NCI-H2171 treated with DMSO at 0.1 percent for 48 hours (cell line): ENCODE measurements at places on chromosomes 13 and 19.

DNA sequence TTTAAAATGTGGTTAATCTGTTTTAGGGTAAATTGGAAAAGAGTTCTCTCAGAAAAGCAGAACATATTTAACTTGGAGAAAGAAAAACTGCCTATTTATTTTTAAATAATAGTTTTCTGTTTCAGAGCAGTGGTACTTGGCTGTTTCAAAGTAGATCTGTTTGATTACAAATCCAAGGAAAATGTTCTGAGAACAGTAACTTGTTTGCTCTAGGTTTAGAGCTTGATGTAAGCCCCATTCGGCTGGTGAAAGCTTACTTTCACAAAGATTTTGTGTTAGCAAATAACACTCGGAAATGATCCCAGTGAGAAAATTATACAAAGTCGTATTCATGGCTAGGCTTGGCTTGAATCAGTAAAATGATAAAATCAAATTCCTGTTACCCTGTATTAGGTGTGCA, 395.8 kb upstream of the GPC6 start:
- DNase-seq = no peak

GRCh38 chr13:94548821-94549231, 47.1 kb downstream of the TGDS start:
- DNase-seq = peak; percentile 74

DNA sequence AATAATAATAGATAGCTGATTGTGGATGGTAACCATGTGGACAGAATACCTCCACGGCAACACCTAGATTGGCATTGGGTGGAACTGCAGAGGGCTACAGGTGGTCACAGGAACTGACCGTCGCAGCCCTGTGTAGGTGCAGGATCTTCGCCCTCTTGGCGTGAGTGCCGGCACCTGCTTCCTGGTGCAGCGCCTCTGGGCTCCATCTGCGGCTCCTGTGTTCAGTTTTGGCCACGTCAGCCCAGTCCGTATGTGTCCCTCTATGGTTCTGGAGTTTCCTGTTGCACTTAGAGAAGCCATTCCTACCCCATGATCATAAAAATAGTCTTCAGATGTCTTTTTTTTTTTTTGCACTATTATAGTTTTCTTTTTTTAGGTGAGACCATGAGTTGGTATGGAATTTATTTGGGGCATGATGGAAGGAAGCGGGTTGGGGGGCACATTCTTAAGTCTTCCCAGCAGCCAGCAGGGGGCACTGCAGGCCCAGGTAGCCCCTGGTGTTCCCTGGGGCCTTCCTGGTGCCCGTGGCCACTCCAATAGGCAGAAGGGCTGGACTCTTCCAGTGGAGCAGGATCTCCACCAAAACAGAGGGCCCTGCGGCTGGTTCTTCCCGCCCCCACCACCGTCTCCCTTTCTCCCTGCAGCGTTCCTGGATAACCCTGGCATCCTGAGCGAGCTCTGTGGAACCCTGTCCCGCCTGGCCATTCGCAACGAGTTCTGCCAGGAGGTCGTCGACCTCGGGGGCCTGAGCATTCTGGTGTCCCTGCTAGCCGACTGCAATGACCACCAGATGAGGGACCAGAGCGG, 10.1 kb upstream of the SLC25A42 start:
- DNase-seq = no peak

GRCh38 chr19:38850436-38850975, 720 bp upstream of the HNRNPL start:
- DNase-seq = no peak

- DNase-seq = no peak
These were observed 274.6 kb downstream of the ITGBL1 start for GRCh38 chr13:101727118-101727517.

- DNase-seq = no peak
These were observed 172.9 kb downstream of the OXGR1 start for GRCh38 chr13:96821381-96821780.

DNA sequence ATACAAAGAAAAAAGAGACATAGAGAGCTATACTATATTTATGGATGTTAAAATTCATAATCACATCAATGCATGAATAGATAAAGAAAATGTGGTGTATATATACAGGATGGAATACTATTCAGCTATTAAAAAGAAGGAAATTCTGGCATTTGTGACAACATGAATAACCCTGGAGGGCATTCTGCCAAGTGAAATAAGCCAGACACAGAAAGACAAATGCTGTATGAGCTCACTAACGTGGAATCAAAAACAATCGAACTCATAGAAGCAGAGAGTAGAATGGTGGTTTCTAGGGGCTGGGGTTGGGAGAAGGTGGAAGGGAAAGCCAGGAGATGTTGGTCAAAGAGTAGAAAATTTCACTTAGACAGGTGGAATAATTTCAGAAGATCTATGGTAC, 24.0 kb downstream of the UTP14C start:
- DNase-seq = no peak

DNA sequence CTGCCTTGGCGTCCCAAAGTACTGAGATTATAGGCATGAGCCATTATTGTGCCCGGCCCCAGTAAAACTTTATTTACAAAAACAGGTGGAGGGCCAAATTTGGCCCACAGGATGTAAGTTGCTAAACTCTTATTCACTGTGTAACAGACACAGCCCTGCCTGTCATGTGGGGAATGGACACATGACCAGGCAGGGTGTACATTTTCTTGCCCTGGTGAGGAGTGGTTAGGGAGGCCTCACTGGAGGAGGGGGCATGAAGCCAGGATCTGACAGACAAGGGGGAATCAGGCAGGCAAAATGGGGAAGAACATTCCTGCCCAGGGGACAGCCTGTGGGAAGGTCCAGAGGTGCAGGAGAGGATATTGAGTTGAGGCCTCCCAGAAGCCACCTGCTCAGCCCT, 7.4 kb upstream of the PGLS start:
- no peak for DNase-seq

DNA sequence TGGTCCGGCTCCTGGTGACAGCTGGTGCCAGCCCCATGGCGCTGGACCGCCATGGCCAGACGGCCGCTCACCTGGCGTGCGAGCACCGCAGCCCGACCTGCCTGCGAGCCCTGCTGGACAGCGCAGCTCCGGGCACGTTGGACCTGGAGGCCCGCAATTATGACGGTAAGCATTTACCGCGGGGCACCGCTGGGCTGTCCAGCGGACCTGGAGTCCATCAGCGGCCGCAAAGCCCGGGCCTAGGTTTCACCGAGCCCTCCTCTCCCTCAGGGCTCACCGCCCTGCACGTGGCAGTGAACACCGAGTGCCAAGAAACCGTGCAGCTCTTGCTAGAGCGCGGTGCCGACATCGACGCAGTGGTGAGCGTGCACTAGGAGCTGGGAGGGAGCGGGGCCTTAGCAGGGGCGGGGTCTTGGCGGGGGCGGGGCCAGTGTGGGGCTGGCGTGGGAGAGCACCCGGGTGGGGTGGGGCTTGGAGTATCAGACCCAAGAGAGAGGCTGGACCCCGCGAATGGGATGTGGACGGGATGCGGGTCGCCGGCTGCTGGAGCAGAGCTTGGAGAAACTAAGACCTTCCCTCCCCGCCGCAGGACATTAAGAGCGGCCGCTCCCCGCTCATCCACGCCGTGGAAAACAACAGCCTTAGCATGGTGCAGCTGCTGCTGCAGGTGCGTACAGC, 8.7 kb downstream of the BCL3 start:
- no peak for DNase-seq

GRCh38 chr19:6026390-6027227, 48.7 kb upstream of the RANBP3 start:
- DNase-seq = no peak

- DNase-seq = no peak
These were observed 203.9 kb upstream of the IRS2 start for GRCh38 chr13:109990296-109990695.

GRCh38 chr19:799076-799881, 2.0 kb downstream of the PTBP1 start:
- peak; percentile 14 for DNase-seq

DNA sequence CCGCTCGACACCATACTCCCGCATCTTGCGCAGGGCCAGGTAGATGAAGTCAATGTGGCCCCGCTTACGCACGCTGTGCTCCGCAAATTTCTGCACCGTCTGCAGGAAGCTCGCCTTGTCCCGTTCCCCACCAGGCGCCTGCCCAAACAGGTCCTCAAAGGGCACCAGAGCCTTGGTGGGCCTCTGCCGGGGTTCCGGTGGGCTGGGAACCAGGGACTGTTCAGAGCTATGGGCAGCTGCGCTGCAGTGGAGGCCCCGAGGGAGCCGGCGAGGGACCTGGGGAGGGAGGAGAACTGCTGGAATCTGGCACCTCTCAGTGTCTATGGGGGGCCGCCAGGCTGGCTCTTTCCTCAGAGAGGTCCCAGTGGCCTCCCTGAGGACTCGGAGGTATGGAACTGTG, 8.3 kb upstream of the ZNF653 start:
- no peak for DNase-seq

- DNase-seq = no peak
These were observed 5.3 kb downstream of the POLR2E start for GRCh38 chr19:1089891-1090290.

- peak; percentile 15 for DNase-seq
These were observed 2.5 kb downstream of the NAPA start for GRCh38 chr19:47512183-47512947.

GRCh38 chr19:34118879-34119748, 53.2 kb upstream of the LSM14A start:
- no peak for DNase-seq

DNA sequence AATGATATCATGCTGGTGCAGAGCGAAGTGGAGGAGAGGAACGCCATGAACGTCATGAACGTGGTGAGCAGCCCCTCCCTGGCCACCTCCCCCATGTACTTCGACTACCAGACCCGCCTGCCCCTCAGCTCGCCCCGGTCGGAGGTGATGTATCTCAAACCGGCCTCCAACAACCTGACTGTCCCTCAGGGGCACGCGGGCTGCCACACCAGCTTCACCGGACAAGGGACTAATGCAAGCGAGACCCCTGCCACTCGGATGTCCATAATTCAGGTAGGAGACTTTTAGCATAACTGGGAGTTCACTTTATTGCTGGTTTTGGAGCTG, 3.3 kb downstream of the PCDH17 start:
- no peak for DNase-seq

DNA sequence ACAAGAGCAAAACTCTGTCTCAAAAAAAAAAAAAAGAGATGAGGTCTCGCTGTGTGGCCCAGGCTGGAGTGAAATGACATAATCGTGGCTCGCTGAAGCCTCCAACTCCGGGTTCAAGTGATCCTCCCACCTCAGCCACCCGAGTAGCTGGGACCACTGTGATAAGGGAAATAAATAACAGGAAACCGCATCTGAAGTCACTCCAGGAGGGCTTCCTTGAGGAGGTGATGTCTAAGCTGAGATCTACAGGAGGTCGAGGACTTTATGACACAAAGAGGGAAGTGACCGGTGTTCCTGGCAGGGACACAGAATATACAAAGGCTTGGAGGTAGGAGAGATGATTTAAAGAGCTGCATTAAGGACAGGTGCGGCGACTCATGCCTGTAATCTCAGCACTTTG, 8.9 kb upstream of the NR2F6 start:
- no peak for DNase-seq

DNA sequence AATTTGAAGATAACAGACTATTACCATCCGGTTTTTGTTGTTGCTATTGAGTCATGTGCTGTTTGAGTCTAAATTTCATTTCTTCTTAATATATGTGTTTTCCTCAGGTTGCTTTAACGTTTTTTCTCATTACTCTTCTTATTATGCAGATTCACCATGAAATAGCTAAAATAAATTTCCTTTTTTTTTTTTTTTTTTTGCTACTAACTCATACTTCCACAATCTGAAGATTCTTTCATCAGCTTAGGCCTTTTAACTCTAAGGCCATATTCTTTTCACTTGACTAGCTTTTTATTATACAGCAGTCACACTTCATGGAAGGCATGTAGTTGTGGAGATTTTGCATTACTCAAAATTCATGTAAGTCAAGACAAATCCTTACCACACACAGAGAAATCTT, 23.9 kb upstream of the RCBTB2 start:
- no peak for DNase-seq

DNA sequence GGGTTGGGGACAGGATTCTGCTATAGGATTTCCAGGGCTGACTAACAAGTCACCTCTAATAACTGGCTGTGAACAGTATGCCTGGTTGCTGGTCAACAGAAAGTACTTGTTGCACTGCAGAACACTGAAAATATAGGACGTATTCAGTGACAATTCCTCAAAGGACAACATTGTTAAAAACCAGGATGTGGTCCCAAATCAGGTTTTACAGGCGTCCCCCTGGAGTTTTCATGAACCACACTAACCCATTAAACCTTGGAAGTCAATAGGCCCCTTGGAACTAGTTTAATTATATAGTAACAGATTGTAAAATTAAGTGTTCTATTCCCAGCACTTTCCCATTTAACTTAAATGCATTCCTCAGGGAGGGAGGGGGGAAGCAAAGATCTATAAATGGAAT, 495.4 kb downstream of the TBC1D4 start:
- no peak for DNase-seq

DNA sequence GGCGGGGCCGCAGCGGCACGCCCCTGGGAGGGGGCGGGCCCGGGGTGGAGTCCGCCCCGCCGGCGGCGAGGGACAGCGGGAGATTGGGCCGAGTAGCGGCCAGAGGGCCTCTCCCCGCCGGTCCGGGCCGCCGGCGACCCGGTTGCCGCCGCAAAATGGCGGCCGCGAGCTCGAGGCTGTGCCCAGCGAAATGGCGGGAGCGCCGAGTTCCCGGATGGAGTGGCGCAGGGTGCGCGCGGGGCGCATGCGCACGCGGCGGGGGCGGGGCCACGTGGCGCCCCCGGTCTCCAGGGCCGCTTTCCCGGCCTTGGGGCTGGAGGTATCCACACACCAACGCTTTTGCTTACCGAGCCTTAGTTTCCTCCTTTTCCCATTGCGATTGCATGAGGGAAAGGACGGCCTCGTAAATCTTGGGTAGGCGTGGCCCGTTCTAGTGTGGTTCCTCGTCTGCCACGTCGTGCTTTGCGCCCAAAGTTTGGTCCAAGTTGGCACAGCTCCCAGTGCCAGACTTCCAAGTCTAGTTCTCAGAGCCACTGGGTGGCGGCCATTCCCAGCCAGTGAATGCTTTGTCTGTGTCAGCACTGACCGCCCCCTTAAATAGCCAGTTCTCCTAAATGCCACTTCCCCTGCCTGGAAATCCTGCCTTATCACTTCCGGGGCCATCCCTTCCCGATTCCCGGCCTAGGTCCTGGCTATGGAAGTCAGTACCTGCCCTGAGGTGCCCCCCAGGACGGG, 513 bp downstream of the CIRBP start:
- peak; percentile 81 for DNase-seq

DNA sequence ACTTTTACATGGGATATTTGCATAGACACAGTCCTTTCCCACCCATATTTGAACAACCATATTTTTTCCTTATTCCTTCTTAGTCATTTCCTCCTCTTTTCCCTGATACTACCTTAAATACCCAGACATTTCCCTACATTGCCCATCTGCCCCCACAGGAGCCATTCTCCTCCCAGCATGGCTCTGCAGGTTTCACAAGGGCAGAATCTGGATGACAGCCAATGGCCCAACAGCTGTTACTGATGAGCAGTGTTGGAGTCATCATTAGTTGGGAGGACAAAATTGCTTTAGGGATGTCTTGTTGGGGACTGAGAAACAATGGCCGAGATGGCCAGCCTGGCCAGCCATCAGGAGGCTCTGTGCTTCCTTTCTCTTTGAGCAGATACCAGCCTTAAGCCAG, 209.5 kb downstream of the KLF5 start:
- peak; percentile 30 for DNase-seq

- DNase-seq = peak; percentile 56
These were observed 69.6 kb downstream of the STK24 start for GRCh38 chr13:98507282-98507797.
